ENCODE measurements at places on chromosomes 7 and 10. TPM values are rescaled to one million over a fixed set of nuclear protein-coding genes. Genes with fewer than 3 reads are reported as not detected.

- DNase-seq: no peak
Measured at GRCh38 chr7:155796381-155797261, 15.6 kb downstream of the SHH start.

- no peak for DNase-seq
Measured at GRCh38 chr10:2225609-2226008, 488.3 kb upstream of the ADARB2 start.

Gene SHH
- total RNA-seq: not detected

- DNase-seq: peak; percentile 34
Measured at GRCh38 chr7:135490783-135491182, 19.1 kb downstream of the CNOT4 start.

DNA sequence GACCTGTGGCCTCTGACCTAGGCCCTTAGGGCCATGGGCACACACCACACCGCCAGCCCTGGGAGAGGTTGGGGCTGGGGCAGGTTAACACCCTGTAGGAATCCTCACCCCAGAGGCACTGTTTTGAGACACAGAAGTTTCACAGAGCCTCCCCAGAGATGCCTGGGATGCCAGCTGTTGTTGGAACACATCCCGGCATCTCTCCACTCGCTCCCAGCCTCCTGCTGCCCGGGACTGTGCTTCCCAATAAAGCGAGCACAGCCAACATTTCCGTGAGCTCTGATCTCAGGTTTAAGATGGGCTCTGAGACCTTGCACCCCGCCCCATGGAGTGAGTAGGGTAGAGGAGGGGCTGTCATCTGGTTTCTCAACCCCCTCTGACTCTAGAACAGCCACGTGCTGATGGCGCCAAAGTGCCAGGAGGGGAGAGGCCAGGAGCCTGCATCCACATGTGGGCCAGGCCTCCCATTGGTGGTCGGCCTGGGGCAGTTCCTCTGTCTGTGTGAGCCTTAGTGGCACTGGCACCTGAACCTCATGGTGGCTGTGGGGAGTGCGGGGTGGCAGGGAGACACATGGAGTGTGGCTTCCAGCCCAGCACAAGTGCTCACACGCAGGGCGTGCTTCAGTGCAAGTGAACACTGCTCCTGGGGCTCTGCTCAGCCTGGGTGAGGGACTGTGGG lies 54.7 kb downstream of the RASGEF1A start:
- DNase-seq: no peak

Gene ETV1
- 5.6 TPM for total RNA-seq
